ENCODE measurements at places on chromosomes 7 and 10.

DNA sequence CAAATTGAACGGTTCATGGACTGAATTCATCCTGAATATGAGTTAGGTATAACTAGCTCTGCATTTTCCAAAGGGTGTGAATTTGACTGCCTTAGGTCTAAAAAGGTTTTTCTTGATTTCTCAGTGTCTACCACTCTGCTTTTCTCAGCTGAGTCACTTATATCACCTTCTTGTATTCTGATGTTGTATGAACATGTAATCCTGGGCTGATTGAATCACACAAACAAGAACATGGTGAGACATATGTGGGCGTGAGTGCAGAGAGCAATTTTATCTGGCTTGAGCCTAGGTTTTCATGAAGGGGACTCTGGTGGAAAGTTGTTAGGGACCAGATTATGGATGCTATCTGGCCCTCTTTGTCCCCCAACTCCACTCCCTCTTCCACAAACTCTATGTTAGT is 239.8 kb downstream of the SUGCT start:
- no peak for DNase-seq

- DNase-seq: no peak
Observed at GRCh38 chr10:120505866-120506265, 48.8 kb downstream of the PLPP4 start.

GRCh38 chr7:129886818-129887186 is 66.0 kb downstream of the UBE2H start:
- no peak for DNase-seq

GRCh38 chr7:42688056-42688371 is 223.9 kb downstream of the C7orf25 start:
- DNase-seq: no peak

GRCh38 chr7:36286226-36286625 is 103.4 kb upstream of the ANLN start:
- DNase-seq: no peak

- DNase-seq: peak; percentile 97
Observed at GRCh38 chr7:15686295-15686956, at the start of gene MEOX2. MEOX2 (minus strand) TSS chr7:15686683; CDS start chr7:15686402, 281 bp downstream.

DNA sequence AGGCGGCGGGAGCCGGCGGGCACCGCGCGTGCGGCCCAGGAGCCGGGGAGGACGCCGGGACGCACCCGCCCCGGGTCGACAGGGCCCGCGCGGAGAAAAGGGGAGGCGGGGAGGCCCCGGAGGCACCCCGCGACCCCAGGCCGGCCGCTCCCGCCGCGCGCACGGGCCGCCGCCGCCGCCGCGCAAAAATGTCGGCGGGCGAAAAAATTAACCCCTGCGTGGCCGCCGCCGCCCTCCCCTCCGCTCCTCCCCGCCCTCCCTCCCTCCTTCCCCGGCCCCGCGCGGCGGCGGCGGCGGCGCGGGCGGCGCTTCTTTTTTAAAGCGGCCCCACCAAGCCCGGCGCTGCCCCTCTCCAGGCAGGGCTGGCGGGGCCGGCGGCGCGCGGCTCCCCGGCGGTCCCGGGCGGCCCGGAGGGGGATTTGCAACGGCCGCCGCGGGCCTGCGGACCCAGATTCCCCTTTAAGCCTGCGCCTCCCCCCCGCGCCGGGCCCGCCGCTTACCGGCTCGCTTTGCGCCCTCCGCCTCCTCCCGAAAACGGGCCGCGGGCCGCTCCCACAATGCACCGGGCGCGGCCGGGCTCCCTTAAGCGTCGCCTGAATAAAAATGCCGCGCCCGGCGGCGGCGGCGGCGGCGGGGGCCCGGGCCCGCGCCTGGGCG is 465 bp downstream of the SEPHS1 start:
- peak; percentile 86 for DNase-seq

DNA sequence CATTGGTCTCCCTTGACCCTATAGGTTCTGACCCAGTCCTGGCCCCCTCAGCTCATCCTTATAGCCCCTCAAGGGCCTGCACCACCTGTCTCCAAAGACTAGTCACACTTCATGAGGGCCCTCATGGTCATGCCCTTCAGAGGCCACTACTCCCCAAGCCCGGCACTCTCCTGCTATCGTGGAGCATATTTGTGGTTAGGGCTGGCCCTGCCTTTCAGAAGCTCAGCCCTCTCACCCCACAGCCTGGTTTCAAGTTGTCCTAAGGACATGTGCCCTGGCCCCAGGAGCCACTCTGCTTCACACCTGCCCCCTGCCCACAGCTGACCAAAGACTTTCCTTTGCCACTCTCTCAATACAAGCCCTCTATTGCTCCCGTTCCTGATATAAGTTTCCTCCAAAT is 60.3 kb upstream of the LBX1 start:
- DNase-seq: no peak

- DNase-seq: no peak
Observed at GRCh38 chr10:122466951-122467381, 5.6 kb downstream of the HTRA1 start.

DNA sequence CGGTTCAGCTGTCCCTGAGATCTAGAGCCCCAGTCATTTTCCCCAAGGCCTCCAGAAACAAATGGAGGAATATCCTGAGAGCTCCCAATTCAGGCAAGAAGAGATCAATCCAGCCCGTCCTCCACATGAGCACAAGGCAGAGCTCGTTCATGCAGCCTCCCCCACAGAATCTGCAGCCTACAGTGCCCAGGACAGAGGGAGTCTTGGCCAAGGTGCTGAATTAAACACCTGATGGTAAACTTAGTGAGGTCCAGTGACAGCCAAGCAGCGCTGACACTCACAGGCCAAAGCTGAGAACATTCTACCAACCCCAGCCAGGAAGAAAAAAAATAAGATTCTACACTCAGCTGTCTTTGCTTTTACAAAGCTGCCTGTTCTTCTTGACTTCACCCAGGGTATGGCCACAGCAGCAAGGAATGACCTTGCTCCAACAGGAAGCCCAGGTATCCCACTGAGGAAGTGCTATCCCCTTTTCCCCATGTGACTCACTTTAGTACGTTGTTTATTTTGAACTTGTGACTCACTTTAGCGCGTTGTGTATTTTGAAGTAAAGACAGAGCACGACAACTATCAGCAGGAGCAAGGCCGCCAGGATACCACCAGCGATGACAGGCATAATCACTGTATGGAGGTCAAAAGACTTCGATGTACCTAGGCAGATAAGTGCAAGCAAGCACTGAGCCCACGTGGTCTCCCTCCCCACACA is 4.4 kb upstream of the CUZD1 start:
- DNase-seq: no peak

DNA sequence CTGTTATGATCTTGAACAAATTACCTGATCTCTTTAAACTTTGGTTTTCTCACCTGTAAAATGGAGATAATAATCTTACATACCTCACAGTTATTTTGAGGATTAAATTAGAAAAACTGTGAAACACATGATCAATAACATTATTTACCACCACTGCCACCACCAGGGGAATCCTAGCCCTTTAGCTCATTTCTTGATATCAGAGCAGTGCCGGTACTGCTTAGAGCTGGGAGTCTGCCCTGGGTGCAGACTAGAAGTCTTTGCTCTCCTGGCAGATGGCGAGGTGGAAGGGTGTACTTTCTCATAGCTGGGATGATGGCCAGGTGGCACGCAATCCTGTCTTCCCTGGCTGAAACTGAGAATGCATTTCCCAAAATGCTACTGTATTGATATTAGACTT is 12.7 kb upstream of the EFCAB10 start:
- DNase-seq: peak; percentile 14

- DNase-seq: no peak
Observed at GRCh38 chr10:43749940-43750552, 101.4 kb upstream of the ZNF32 start.

- DNase-seq: peak; percentile 11
Observed at GRCh38 chr10:130301021-130301892, 165.1 kb downstream of the GLRX3 start.

DNA sequence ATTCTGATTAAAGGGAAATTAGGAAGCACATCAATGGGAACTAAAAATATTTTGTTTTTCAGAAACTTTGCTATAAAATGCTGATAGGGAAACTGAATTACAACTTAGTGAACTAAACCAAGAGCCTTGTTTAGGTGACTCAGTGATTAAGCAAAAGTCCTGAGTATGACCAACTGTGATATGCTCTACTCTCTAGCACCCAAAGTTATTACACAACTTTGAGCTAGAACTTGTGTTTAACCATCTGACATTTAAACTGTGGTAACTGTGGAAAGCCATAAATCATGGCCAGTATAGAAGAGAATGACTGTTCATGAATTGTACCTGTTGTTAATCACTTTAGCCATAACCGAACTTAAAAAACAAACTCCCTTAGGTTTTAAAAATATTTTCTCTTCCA is 127.4 kb downstream of the ZNF365 start:
- DNase-seq: no peak

DNA sequence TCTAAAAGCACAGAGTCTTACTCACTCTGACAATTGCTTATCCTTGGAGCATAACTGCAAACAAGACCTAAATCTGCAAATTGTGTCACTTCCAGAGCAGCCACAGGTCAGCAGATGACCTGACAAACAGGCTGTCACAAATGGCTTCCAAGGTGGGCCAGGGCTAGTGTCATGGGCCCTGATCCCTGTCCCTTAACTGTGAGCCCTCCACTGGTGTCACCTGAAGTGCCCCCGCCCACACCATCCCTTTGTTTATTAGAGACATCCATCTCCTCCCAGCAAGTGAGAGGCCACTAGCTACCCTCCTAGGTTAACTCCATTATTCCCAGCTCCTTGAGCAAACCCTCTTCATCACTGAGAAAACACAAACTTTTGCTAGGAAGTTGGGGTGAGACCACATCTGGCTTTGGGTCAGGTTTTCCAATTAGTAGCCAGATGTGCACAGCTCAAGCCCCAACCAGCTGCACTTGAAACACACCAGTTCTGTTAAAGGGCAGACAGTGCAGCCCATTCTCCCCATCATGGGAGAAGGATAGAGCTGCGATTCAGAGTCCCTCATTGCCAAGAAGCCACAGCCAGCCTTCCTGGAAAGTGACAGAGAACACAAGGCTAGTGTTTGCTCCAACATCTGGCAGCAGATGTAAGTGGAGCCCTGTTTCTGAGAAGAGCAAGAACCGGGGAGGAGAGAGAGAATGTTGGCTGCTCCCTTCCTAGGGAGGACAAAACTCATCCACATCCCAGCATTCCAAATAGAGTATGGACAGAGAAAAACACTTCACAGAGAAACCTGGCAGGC is 75.7 kb upstream of the NANOS1 start:
- peak; percentile 59 for DNase-seq

- peak; percentile 16 for DNase-seq
Observed at GRCh38 chr7:37068038-37068437, 343.7 kb upstream of the AOAH start.

GRCh38 chr10:64635906-64636305 is 1114.7 kb downstream of the REEP3 start:
- DNase-seq: no peak

- DNase-seq: peak; percentile 46
Observed at GRCh38 chr7:130021105-130021834, 29.9 kb downstream of the ZC3HC1 start.

- no peak for DNase-seq
Observed at GRCh38 chr10:43006490-43006889, 70.4 kb upstream of the RET start.

DNA sequence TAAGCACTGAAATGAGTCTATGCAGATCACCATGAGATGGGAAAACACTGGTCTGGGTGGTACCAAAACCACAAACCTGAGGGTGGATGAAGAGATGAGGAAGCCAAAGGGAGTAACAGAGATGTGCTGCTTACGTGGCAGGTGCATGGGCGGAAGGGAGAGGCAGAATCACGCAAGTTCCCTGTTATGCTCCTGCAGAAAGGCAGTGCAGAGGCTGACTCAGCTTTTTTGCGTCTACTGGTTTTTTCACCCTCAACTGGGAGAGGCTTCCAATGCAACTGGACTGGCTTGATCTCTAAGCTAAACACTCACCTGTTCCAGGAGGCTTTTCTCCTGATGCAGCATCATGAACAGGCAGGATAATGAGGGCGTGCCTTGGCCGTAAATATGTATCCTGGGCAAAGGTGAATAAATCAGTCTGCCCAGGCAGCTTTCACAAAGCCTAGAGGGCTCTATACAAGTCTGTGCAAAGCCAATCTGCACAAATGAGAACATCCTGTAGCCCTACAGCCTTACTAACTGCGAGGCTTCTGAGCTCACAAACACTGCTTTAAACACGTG is 95.4 kb upstream of the AFAP1L2 start:
- DNase-seq: no peak

DNA sequence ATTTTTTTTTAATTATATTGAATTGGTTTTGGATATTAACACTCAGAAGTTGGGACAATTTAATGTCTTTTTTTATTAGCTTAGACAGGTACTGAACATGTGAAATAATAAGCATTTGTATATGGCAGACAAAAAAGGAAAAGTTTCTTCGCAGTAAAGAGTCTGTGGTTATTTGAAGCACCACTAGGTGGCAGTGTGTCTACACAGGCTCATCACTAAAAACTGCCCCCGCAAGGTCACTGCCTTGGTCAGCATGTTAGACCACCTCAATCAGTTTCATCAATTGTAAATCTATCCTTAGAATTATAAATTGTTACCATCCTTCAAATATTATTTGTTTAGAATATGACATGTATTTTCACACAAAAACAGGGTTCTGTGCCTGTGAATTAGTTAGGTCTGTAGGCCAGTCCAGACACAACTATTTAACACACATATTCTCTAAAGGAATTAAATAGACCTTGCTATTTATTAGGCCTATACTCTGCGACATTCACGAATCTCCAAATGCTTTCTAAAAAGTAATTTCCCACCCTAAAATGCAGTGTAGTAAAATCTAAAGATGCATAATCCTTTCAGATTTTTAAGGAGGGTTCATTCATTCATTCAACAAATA is 17.0 kb downstream of the PNLIPRP3 start:
- peak; percentile 35 for DNase-seq

GRCh38 chr10:131678171-131678570 is 222.6 kb upstream of the PPP2R2D start:
- no peak for DNase-seq

DNA sequence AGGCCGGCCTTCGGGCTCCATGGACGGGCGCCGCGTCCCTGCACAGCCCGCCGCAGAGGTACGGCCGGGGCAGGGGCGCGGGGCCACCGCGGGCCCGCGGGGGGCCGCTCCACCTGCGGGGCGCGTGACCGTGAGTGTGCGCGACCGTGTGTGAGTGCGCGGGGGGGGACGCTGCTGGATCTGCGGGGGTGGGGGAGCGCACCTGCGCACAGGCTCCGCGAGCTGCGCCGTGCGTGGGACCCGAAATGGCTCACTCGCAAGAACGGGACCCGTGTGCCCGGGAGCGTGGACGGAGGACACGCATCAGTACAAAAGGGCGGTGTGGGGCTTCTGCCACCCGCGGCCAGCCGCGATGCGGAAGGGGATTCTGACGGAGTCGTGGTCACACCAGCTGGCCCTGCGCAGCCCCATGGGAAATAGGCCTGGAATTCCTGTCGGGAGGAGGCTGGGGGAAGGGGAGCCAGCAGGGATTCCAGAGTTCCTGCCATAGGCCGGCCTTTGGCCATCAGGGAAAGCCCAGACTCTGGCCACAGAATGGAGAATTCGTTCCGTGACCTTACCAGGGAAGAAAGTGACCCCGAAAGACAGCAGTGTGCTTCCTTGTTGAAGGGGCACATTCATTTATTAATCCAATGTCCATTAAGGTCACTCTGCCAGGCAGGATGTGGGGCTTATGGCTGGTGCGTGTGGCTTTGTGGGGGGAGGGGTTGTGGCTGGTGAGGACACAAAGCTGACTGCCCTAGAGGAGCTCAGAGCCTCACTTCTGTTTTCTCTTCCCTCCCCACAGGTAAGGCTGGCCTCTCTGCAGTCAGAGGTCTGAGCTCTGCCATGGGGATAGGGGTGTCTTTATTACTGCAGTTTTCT is 494 bp downstream of the REPIN1 start:
- peak; percentile 48 for DNase-seq

- DNase-seq: no peak
Observed at GRCh38 chr10:93392121-93392520, 90.0 kb downstream of the MYOF start.

GRCh38 chr10:79045566-79046175 is 23.1 kb upstream of the ZMIZ1 start:
- DNase-seq: no peak

- no peak for DNase-seq
Observed at GRCh38 chr7:50664937-50665336, 99.7 kb upstream of the DDC start.
